ENCODE measurements at places on chromosomes 13 and 19.

GRCh38 chr19:16625163-16625958 is 2.6 kb downstream of the MED26 start:
- no peak overlapping the region for H3K4me3 ChIP-seq
- no peaks in the 10 kb centered on the region for H3K27me3 ChIP-seq
- H3K4me1 ChIP-seq = peaks cover 2% of the 10 kb centered on the region
- peaks cover 27% of the 10 kb centered on the region for H3K36me3 ChIP-seq
- no peak for ATAC-seq
- peak overlapping the region; percentile 22 for H3K27ac ChIP-seq

GRCh38 chr19:41795031-41795461 is 1.3 kb upstream of the CEACAM3 start:
- H3K4me1 ChIP-seq = no peaks in the 10 kb centered on the region
- H3K4me3 ChIP-seq = no peak overlapping the region
- H3K36me3 ChIP-seq = no peaks in the 10 kb centered on the region
- H3K27ac ChIP-seq = no peak overlapping the region
- ATAC-seq = no peak

DNA sequence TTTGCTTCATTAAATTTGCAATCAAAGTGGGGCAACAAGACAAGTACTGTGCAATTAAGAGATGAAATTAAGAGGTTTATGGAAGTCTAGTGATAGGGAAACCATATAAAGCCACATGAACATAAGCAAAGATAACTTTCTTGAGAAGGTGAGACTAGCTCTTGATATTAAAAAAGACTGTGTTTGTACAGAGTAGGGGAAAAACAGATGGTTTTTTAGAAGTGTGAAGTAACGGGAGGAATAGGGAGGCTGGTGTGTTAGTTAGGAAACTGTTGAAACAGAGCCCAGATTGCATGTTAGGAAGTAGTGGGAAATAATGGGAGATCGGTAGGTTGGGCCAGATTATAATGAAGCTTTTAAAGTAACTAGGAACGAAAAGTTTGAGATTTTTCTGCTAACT is 149.8 kb upstream of the FREM2 start:
- H3K4me3 ChIP-seq = no peak overlapping the region
- H3K27ac ChIP-seq = no peak overlapping the region
- H3K27me3 ChIP-seq = no peaks in the 10 kb centered on the region
- ATAC-seq = no peak
- no peaks in the 10 kb centered on the region for H3K4me1 ChIP-seq
- H3K36me3 ChIP-seq = no peaks in the 10 kb centered on the region

GRCh38 chr13:29693275-29693945 is 97.9 kb upstream of the SLC7A1 start:
- H3K4me3 ChIP-seq = no peak overlapping the region
- no peaks in the 10 kb centered on the region for H3K36me3 ChIP-seq
- no peak overlapping the region for H3K27ac ChIP-seq
- H3K27me3 ChIP-seq = peaks cover 4% of the 10 kb centered on the region

DNA sequence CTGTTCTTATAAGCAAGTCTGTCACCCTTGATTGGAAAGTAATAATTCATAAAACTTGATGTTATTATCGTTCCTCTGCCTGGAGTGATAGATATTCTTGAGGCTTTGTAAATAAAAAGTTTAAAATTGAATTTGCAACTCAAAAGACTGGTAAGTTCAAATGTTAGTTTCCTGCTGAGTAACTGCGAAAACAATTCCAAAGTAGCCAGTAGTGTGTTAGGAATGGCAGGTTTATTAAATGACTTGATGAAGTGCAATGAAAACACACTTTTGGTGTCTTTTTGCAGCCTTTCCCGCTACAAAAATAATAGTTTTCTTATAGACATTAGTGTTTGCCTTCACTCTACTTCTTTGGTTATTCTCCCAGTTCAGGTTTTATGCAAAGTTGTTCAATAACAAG is 299.3 kb downstream of the DLEU7 start:
- no peak overlapping the region for H3K27ac ChIP-seq
- no peak overlapping the region for H3K4me3 ChIP-seq

- H3K4me3 ChIP-seq = no peak overlapping the region
- H3K27ac ChIP-seq = no peak overlapping the region
- no peaks in the 10 kb centered on the region for H3K27me3 ChIP-seq
- H3K36me3 ChIP-seq = no peaks in the 10 kb centered on the region
These were observed 4.8 kb upstream of the ZNF439 start for GRCh38 chr19:11843722-11844121.

GRCh38 chr13:102724923-102725322 is 30.1 kb upstream of the METTL21C start:
- H3K4me3 ChIP-seq = no peak overlapping the region
- ATAC-seq = no peak
- no peak overlapping the region for H3K27ac ChIP-seq
- no peaks in the 10 kb centered on the region for H3K36me3 ChIP-seq
- no peaks in the 10 kb centered on the region for H3K27me3 ChIP-seq
- H3K4me1 ChIP-seq = no peaks in the 10 kb centered on the region

Data from gastroesophageal sphincter (tissue), 4 donors.